ENCODE measurements at places on chromosomes 2 and 18.

DNA sequence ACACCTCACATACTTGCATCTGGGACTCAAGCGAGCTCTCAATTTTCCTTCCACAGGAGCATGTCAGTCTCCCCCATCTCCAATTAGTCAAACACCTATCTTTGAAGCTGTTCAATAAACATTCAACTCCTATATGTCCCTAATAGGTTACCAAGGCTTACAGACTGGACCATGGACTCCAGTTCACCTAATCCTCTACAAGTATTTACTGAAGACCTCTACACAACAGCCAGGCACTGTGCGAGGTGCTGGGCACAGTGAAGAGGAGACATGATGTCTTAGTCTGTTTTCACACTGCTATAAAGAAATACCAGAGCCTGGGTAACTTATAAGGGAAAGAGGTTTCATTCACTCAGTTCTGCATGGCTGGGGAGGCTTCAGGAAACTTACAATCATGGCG, 129.9 kb downstream of the MYO5B start:
- no peak for DNase-seq

- no peak for DNase-seq
These were observed 17.3 kb upstream of the NEUROD1 start for GRCh38 chr2:181697571-181697970.

GRCh38 chr18:73896685-73897084, 250.9 kb downstream of the FBXO15 start:
- no peak for DNase-seq

DNA sequence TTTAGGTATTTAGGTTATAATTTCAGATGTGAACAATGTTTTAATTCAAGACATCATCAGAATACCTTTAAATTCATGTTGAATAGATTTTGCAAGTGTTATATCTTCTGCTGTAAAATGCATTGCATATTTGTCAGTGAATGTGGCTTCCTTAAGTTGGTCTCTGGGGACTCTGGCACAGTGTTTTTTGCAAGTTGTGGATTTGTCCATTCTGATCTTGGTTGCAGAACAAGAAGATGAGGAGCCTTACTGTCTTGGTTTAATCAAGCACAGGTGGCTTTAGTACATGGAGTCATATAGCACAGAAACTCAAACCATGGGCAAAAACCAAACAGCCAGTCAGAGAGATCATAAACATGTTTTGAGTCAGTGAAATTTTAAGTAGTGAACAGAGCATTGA, 135.7 kb downstream of the ARHGAP28 start:
- DNase-seq = no peak

DNA sequence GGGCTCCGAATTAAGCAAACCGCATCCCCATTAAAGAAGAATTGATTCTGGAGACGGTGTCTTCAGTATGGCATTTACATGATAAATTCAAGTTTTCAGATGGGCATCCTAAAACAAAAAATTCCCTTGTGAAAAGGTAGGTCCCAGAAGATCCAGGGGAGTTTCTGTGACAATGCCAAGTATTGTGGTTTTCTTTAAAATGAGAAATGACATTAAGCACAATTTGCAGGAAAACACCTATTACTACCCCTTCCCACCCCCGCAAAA, 689 bp upstream of the YWHAQ start:
- DNase-seq = no peak

DNA sequence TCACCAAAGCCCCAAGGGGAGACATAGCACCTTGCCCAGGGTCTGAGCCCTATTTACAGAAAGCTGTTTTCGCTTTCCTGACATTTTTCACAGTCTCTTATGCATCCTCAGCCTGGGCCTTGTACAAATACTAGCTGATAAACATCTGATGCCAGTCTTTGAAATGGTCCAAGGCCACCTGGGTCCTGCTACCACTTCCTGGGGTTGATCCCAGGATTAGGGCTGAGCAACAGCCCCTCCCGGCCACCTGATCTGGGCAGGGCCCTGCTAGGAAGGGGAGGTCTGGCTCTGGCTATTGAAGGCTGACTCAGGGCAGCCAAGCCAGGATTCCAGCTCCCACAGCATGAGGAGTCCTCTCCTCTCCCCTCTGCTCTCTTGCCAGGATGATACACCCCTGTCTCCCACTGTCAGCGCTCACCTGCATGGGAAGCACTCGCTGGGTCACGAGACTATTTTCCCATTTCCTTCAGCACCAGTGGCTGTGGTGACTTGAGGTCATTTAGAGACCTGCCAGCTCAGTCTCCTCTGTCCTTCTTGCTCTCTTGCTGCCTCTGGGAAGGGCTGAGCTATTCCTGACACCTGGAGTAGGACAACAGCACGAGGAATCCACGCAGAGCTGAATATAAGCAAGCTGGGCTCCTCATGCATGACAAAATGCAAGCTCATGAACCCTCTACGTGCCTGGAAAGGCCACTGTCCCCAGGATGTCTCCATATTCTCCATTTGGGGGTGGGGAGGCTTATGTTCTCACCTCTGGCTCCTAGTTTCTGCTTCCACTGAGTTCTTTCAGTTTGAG, 53.0 kb upstream of the LGALSL start:
- no peak for DNase-seq

- DNase-seq = no peak
These were observed 52.0 kb upstream of the HAAO start for GRCh38 chr2:42844366-42844765.

- no peak for DNase-seq
These were observed 209.7 kb upstream of the SIX2 start for GRCh38 chr2:45218931-45219339.

GRCh38 chr2:105926960-105927678, 182.4 kb downstream of the NCK2 start:
- DNase-seq = no peak

DNA sequence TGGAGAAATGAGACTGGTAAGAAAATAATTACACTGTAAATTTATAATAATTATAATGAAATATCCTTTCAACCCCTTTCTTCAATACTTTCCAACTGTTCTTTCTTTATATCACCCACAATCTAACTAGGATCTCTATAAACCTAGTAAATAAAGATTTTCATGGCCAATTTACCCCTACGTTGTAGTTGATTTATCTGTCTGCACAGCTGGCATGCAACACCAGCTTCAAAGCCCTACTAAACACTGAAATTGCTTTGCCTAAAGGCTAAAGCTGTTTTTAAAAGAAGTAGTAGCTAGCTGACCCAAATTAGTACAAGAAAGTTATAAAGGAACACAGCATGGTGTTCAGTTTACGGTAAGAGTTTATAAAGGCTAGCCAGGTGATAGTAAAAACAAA, 140.1 kb downstream of the NOL4 start:
- no peak for DNase-seq

GRCh38 chr2:226720948-226721347, 78.7 kb downstream of the IRS1 start:
- no peak for DNase-seq

DNA sequence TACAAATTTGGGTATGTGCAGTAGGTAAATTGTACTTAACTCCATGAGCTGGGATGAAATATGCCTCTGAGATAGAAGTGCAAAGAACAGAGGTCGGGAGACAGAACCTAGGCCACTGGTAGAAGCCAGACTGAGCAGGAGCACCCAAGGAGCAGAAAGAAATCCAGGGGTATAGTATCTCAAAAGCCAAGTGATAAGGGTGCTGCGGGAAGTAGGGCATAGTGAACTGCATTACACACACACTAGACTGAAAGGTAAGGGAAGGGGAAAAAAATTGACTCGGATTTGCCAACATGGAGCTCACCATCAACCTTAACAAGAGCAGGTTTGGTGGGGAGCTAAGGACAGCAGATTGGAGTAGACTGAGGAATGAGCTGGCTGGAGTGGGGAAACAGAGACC, 89.3 kb upstream of the TMEM247 start:
- DNase-seq = no peak

DNA sequence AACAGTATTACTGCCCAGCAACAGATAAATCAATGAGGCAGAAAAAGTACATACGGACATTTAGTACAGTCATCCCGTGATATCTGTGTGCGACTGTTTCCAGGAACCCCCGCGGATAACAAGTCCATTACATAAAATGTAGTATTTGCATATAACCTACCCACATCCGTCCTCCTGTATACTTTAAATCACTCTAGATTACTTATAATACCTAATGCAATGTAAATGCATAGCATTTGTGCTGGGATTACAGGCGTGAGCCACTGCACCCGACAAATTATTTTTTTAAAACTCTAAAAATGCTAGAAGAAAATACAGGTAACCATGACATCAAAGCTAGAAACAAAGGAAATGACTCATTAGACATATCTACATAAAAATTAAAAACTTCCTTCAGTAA, 91.6 kb downstream of the FAM161A start:
- DNase-seq = no peak

DNA sequence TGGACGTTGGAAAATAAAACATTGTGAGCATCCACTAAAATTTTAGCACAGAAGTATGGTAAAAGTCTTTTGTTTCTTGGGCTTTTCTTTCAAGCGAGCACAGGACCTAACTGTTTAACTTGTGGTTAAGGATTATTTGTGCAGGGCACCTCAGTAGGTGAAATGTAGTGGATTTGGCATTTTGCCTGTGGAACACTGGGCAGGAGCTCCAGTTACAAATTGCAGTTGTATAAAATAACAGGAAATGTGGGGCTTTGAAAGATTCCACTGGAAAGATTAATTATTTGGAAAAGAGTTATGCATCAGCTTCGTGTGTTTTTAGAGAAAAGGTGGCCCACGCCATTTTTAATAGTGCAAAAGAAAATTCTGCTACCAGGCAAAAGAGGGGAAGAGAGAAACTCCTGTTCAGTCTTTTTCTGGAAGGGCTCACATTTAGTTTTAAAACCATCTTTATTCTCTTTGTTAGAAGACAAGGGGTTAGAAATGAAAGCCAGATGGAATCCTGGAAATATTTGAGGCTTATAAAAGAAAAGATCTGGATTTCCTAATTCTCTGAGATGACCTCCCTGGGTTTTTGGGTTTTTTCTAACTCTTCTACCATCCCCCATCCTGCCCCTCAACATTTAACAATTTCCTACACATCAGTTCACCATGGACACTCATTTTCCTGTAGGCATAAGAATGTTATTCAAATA, 144.3 kb upstream of the SERTAD2 start:
- DNase-seq = no peak

DNA sequence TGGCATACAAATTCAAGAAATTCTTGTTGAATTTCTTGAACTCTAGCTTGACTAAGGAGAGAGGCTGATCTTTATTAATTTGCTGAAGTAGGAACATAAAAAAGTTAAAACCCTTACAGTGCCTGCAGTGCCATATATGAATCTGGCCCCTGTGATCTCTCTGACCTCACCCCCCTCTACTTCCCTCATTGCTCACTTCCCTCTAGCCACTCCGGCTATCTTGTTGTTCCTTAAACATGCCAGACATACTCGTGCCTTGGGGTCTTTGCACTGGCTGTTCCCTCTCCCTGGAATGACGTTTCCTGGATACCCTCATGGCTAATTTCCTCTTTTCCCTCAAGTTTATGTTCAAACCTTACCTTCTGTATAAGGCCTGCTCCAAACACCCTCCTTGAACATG, 246.3 kb upstream of the SIX2 start:
- no peak for DNase-seq

- DNase-seq = no peak
These were observed 471.9 kb downstream of the PID1 start for GRCh38 chr2:228799208-228799588.

DNA sequence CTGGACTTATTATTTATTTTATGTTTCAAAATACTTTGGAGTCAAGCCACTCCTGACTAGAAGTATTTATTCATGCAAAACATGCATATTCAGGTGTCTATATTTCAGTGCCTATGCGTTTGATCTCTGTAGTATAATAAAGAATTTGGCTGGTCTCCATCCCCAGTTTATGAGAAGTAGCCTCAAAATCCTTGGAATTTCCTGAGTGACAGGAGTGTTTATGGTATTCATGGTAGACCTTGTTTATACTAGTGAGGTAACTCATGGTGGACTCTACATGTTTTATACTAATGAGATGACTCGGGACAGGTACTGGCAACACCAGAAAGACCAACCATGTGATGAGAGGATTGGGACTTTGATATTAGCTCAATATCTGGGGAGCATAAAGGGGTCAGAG, 43.9 kb upstream of the CSRNP3 start:
- DNase-seq = no peak

DNA sequence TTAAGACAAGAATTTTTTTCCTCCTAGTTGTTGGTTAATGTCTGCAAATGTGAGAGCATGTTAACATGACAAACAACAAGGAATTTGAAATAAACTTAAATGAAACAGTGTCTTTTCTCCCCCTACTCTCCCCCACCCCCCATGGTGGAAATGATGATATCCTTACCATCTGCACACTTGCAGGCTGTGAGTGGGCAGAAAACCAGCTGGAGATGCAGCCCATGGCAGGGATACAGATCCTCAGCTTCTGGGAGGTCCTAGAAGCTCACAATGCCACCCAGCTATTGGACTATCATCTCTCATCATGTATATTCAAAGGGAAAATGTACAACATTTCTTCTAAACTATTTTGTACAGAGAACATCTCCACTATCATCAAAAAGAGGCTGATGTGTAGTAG, 196.8 kb downstream of the SLC8A1 start:
- no peak for DNase-seq

GRCh38 chr18:49692906-49693716, 120.2 kb downstream of the ACAA2 start:
- no peak for DNase-seq

DNA sequence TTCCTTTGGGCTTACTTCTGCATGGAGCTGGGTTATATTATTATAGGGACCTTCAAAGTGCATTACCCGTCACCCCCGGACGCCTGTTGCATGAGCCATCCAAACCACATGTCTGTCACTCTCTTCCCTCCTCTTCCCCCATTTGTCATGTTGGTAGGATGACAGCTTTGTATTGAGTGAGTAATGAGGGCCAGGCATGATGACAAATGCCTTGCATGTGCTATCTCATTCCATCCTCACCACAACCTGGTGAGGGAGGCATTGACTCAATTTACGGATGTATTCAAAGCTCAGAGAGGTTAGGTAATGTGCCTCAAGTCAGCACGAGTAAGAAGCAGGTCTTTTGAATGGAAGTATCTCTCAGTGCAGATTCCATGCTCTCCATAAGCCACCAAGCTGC, 510.5 kb upstream of the TNP1 start:
- no peak for DNase-seq

DNA sequence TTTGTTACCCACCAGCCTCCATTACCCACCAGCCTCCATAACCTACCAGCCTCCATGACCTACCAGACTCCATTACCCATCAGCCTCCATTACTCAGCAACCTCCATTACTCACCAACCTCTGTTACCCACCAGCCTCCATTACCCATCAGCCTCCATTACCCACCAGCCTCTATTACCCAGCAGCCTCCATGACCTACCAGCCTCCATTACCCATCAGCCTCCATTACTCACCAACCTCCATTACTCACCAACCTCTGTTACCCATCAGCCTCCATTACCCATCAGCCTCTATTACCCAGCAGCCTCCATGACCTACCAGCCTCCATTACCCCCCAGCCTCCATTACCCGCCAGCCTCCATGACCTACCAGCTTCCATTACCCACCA, 133.3 kb upstream of the HS6ST1 start:
- DNase-seq = no peak

GRCh38 chr2:582792-583528, 94.2 kb downstream of the TMEM18 start:
- DNase-seq = no peak
